Mesendoderm (in vitro differentiated cells): ENCODE measurements at places on chromosomes 7 and 10.

DNA sequence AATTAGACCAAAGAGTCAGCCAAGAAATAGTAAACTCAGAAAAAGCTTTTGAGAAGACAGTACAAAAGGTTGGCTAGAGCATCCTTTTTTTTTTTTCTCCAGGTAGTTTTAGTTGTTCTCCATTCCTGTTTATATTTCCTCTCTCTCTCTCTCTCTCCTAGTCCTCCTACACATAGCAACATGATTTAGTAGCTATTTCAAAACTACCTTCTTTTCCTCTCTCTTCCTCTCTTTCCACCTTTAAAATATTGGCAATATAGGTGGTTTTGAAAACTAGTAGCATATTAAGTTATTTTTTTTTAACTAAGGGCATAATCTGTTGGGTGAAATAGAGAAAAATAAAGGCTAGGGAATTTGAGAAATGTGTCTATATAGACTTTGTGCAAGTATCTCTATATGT lies 5.0 kb downstream of the SKIDA1 start:
- no peak for DNase-seq

DNA sequence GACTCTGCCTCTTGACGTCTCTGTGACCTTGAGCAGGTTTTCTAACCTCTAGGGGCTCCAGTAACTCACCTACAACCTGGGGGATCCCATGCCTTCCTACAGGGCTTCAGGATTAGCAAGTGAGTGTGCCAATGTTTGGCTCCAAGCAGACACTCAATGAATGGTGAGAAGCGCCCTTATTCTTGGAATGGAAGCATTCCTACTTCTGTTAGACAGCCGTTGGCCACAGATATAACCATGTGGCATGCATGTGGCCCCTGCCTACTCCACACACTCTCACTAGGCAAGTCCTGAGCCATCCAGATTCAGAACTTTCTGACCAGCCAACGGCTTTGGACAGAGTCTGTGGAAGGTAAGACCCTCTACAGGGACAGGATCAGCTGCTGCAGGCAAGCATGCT lies 108.9 kb upstream of the LYZL2 start:
- DNase-seq = no peak

GRCh38 chr7:90726120-90726519 lies 130.0 kb downstream of the CDK14 start:
- DNase-seq = no peak

DNA sequence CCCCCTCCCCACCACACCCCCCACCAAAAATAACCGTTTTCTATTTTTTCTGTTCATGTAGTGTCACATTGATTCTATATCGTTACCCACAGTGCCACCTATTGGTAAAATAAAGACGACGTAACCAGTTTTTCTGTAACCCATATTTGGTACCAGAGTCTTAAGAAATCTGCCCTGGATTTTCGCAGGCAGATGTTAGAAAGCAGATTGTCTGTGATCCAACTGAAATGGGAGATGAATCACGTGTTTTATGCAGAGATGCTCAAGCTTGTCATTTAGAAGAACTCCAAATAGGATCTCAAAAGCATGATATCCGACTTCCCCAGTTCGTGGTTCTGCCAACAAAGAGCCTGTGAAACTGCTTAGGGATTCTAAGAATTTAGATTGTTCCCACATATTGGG lies 261.1 kb upstream of the CSTF2T start:
- DNase-seq = peak; percentile 51

GRCh38 chr10:31070025-31070424 lies 38.4 kb upstream of the ZNF438 start:
- DNase-seq = no peak

GRCh38 chr10:79069325-79070080 lies 737 bp downstream of the ZMIZ1 start:
- DNase-seq = peak; percentile 59

GRCh38 chr10:105797234-105797890 lies 1156.3 kb downstream of the SORCS3 start:
- DNase-seq = peak; percentile 56

DNA sequence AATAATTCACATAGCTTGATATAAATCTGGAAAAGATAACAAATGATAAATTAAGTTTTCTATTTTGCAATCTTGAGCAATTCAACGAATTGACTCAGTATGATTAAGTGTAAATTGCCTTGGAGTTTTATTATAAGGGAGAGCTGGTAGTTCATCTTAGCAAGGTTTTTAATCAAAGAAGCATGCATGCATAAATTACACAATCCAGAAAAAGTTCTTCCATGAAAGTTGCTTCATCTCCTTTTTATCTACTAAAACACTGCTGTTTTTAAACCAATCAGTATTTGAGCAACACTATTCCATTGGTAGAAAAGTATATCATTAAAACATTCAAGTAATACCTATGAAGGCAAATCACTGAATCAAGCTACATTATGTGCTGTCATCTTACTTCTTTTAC lies 47.6 kb downstream of the POT1 start:
- DNase-seq = no peak

- no peak for DNase-seq
Observed at GRCh38 chr7:154198481-154198880, 146.3 kb downstream of the DPP6 start.

DNA sequence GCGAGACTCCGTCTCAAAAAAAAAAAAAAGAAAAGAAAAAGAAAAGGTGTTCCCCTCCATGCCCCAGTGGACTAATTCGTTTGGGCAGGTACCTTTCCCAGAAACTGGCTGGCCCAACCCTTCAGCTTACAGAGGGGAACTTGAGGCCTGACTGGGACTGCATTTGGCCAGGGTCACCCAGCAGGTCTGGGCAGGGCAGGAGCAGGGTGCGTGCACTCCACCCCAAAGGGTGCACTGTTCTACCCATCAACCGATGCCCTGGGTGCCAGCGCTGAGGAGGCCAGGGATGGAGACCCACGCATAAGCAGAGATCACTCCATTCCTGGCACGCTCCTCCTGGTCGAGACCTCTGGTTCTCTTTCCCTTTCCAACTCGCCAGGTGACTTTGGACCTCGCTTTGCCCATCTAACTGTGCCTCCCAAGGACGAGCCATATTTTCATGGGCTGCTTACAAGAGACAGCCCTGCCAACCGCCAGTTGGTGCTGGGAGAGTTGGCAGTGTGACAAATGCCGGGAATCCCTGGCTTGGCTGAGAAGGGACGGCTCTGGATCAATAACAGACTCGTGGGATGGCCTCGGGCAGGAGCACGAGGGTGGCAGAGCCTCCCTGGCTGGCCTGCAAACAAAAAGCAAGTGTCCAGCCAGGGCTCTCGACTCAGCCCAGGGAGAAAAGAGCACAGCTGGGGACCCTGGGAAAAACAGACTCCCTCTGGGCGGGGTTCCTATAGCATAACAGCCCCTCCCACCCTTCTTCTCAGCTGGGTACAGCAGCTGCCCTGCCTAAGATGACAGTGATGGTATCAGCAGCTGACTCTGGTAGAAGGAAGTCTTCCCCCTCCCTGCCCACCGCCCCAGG lies 7.9 kb downstream of the HSPB1 start:
- DNase-seq = no peak

DNA sequence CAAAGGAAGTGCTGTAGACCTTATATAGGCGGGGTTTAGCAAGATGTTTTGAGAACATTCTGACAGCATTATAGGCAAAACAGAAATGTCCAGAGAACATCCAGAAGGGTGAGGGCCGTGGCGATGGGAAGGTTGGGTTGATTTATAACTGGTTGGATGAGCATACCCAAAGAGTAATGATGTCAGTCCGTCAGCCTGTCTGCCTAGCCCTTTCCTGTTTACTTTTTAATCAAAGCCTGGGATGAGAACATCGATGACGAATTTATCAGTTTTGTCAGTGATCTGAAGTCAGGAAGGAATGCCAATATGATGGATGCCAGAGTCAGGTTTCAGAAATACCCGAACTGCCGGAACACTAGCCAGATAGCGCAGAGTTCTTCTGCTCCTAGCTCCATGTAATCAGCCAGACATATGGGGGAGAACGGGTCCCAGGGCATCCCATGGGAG lies 33.8 kb upstream of the TRIM8 start:
- DNase-seq = no peak

DNA sequence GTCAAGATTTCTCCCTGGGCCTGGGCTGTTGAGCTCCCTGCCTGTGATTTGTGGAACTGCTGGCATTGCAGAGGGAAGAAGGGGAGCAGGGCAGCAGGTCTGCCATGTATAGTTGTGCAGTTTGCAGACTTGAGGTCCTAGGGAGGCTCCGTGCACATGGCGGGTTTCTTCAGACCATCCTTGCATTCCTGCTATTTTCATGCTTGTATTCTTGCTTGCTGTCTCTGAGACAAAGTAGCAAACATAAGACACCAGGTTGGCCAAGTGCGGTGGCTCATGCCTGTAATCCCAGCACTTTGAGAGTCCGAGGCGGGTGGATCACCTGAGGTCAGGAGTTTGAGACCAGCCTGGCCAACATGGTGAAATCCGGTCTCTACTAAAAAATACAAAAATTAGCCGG lies 61.1 kb downstream of the NPTX2 start:
- no peak for DNase-seq

- peak; percentile 78 for DNase-seq
Observed at GRCh38 chr7:64098-64915, 128.1 kb upstream of the FAM20C start.

DNA sequence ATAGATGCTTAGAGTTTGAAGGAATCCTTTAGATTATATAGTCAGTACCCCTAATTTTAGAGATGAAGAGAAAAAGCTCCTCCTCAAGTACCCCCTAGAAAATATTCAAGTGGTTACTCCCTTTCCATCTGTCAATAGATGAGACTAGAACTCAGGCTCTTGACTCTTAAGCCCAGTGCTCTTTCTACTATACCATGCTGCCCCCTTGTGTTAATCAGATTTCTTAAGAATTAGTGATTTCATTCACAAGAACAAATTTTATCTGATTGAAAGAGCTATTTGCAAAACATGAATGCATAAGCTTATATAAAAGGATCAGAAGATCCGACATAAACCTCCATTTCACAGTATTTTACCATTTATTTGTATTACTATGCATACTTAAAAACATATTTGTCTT lies 179.3 kb downstream of the TFEC start:
- DNase-seq = peak; percentile 72

DNA sequence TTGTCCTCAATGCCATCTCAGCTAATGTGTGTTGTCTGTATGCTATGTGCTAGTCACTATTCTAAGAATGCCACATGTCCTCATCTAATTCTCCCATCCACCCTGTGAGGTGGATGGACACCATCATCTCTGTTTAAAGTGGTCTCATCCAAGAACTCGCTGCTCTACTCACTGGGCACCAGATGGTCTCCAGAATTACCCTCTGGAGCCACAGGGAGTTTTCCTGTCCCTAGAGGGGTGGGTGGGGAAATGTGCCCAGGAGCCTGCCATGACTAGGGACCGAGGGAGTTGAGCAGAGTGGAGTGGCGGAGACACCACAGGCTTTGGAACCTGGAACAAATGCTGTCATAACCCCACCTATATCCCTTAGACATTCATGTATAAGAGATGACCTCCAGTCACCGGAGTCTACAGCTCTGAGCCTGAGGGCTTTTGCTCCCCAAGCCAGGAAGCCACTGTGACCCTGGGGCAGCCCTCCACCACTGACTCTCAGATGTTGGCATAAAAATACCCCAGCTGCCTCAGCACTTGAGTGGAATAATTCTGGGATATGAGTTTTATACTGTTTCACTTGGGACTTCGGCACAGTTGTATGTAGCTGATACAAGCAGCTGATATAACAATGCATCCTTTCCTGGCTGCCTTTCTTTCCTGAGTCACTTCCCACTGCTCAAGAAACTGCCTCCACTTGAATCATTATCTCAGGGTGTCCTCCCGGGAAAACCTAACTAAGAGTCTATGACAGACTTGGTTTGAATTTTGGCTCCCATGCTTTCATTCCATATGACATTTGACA lies 61.5 kb upstream of the RAPGEF5 start:
- DNase-seq = no peak

- no peak for DNase-seq
Observed at GRCh38 chr10:119761106-119761505, 35.3 kb downstream of the INPP5F start.

DNA sequence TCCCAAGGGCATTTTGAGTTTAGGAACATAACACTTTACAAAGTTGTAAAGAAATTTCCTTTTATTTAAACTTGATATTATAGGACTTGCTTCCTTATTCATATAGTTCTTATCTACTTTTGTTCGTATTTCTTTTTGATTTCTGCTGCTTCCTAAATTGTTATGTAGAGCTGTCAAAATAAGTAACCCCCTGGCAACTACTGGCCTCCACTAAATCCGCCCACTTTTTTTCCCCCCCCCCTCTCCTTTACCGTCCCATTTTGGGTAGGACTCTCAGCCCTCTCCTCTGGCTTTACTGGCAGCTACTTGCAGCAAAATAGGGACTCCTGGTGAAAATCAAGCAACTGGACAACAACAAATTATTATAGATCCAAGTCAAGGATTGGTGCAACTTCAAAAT lies 1.1 kb downstream of the SP4 start:
- DNase-seq = no peak

DNA sequence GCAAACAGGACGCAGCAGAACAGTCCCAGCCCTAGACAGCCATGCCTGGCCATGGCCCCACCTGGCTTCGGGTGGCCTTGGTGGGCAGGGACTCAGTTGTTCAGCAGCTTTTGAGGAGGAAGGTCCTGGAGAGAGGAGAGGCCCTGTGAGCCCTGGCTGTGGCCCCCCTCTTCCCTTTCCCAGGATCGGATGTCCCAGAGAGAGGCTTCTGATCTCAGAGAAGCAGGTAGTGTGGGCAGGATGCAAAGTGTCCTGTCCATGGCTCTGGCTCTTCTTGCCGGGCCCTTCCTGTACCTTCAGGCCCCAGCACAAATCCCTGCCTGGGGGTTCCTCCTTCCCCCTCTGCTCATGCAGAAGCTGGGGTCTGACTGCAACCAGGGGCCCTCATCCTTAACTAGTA lies 1.6 kb downstream of the PRRT4 start:
- no peak for DNase-seq

DNA sequence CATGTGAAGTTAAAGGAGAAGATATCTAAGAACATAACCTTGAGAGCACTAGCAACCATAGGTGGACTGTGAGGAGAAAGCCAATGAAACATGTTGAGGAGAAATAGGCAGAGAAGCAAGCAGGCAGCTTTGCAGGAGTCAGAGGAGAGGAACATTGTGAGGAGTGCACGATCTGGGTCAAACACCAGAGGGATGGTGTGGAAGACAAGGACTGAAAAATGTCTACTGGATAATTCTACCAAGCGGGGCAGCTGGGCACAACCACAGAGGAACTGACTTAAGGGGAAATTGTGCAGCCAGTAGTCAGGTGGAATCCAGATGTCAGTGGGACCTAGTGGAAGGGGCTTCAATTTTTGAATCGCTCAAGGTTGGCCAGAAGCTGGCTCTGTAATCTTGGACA lies 111.9 kb upstream of the LANCL2 start:
- DNase-seq = no peak

DNA sequence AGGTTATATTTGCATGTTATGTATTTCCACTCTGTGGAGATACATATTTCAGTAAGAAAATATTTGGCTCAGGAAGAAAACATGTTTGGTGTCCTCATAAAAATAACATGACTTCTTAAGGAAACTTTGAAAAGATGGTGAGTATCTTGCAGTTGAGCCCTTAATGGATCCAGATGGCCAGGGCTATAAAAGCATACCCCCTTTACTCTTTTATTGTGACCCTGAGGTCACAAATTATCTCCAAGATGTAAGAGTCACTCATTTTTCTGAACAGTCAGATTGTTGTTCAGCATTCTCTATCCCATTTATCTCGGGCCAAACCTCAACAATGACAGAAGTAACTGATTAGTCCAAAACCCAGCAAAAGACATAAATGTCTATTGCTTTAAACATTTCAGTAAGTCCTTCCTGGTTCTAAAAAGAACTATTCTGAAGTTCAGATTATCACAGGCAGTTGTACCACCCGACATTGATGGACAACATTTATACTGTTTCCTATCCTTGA lies 539.4 kb downstream of the PARD3 start:
- DNase-seq = no peak
